Right hindlimb (tissue), 1 donor: ENCODE measurements at places on chromosomes 1 and 21.

DNA sequence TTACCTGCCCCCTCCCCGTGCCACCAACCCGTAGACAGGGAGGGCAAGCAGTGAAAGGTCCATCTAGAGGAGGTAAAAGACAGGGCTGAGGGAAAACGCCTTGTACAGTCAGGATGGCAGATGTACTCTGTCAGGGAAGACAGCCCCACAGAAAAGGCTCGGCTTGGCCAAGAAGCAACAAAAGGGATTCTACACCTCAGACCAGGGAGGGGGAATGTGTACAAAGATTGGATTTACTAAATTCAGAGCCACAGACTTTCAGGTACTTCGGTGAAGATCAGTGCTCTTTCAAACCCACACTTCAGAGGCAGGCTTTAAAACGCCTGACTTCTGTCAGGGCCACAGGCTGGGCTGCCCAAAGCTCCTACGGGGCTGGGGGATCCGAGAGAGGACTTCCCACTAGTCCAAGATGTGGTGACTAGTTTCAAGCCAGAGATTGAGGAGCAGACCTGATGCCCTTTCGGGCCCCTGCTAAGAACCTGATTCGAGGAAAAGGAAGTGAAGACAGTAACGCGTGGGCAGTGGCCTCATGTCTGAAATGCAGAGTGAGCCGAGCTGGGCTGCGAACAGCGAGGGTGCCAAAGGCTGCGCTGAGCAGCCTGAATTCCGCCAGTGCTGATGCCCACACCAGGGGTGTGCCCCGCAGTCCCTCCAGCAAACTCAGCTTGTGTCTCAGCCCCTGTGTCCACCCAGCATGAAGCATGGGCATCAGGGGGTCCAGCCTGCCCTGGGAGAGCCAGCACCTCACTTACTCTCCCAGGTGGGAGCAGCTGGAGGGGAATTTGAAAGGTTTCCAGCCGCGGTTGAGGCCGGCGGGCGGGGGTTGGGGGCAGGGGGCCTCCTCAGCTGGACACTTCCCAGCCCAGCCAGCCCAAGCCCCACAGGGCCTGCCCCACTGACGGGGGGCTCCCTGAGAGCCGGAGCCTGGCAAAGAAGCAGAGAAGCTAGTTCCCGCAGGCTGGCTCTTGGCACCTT lies 36.2 kb downstream of the KIAA1614 start:
- no peak for DNase-seq

DNA sequence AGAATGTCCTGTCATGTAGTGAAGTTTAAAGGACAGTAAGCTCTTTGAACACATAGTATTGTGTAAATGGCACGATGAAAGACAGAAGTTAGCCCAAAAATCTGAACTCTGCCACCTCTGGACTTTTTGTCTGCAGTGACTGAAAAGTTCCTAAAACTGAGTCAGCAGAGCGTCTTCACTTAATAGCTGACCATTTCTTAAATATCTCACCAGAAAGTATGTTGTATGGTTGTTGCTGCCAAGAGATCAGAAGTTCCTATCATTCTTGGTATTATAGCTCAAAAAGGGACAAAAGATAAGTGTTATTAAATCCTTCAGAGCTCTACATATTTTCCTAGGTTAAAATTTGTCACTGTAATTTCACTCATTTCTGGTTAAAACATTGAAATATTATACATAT lies 1003.0 kb downstream of the TTLL7 start:
- DNase-seq, result no peak

DNA sequence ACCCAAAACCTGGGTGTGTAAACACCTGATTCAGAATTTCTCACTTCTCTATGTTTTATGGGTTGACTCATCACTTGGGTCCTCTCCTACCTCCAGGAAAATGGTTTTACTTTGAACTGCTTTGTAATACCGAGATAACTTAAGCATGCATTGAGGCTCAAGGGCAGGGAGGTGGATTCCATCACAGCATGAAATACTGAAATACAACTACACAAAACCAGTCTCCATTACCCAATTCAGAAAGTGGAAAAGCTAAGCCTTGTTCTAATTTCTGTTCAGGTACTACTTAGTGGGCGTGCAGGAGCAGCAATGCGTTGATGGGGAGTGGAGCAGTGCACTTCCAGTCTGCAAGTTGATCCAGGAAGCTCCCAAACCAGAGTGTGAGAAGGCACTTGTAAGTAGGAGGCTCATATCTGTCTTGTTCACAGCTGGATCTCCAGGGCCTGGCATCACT lies 6.1 kb upstream of the C4BPA start:
- DNase-seq, result no peak

DNA sequence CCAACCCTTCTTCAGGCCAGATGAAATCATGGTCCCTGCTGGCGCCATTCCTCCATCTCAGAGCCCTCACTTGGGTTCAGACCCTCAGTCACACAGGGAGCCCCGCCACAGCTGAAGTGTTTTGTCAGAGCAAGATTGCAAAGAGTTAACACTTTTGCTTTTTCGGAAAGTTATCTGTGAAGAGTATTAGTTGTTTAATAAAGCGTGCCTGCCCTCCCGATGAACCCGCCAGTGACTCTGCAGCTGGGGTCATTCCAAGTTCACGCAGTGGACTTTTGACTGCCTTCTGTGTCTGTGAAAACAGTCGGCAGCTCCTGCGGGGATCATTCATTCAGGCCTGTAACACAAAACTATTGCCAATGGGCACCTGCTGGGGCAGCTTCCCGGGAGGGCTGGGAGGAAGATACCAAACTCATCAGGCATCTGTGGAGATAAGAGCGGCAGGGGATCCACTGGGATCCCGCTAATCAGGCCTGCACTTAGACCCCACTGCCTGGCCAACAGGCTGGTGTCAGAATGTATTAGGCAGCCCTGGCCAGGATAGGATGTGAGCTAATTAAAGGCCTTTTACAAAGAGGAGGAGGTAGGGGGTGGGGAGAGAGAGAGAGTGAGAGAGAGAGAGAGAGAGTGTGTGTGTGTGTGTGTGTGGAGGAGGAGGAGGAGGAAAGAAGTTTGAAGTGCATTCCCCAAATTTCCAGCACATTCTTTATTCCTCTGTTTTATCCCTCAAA lies 184.5 kb downstream of the DHRS3 start:
- DNase-seq, result peak; percentile 79

- peak; percentile 24 for DNase-seq
Measured at GRCh38 chr1:99573431-99574217, 72.3 kb upstream of the PALMD start.

DNA sequence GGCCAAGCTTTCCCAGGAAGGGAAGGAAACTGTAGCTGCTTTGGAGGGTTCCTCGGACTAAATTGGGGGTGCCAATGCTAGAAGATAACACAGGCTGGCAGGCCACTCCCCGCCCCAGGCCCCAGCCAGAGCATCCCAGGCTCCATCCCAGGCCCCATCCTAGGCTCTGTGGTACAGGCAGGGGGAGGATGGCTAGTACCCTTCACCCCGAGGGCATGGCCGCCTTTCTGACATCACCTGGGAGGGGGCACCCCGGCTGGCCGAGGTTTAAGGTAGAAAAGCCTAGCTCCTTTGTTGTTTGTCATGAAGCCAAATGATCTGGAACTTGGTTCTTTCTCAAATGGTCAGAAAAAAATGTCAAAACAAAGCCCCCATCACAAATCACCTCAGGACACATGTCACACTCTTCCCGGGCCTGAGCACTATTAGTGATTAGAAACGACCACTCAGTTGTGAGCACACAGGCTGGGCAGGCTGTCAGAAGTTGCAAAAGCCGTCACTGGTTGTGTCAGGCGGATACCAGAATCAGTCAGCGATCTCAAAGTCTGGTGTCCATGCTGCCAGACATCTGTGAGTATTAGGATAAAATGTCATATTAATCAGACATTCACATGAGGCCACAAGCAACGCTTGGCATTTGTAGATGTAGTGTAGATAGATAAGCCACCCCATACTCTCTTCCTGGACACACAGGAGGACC lies 31.0 kb upstream of the ETS2 start:
- DNase-seq, result no peak
